G401 (cell line): ENCODE measurements at places on chromosomes 7 and 10. TPM values are rescaled to one million over a fixed set of nuclear protein-coding genes. Genes with fewer than 3 reads are reported as not detected.
A peak's percentile ranks its signal among the peaks of the same experiment; 100 is the strongest.

GRCh38 chr7:102392330-102392729 lies 3.8 kb upstream of the PRKRIP1 start:
- DNase-seq, result no peak

GRCh38 chr10:131870831-131871672 lies 29.8 kb upstream of the PPP2R2D start:
- no peak for DNase-seq

DNA sequence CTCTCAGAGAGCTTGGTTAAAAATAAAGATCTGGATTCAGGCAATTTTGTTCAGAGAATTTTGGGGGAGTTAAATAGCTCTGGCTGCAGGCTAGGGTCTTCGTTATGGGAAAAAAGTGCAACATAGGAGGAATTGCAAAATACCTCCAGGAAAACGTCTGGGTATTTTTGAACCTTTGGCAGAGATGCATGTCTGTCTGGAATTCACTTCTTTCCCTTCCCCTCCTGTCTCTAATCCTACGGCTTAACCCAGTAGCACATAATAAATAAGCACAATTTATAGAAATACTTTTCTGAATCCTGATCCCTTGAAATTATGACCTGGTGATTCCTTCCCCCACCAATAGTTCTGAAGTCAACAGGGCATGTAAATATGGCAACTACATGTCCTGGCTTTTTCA lies 19.3 kb upstream of the NUP205 start:
- no peak for DNase-seq

- no peak for DNase-seq
Observed at GRCh38 chr10:75542906-75543305, 111.5 kb downstream of the LRMDA start.

GRCh38 chr7:25694699-25695098 lies 457.3 kb upstream of the NFE2L3 start:
- DNase-seq, result no peak

GRCh38 chr7:94620703-94621118 lies 35.2 kb downstream of the SGCE start:
- DNase-seq, result peak; percentile 71

AKR1C3 gene
- 1.4 TPM in 1 of 2 replicates, not detected in the other for total RNA-seq

SNX8 gene
- 52.9 and 74.2 TPM in 2 replicates for total RNA-seq

- DNase-seq, result no peak
Observed at GRCh38 chr10:108204528-108205305, 1040.2 kb upstream of the SORCS1 start.
